Activated CD4-positive, alpha-beta T cell treated with anti-CD3 and anti-CD28 coated beads, Interleukin-10, Interleukin-2, amounts not matched to agents 100 ng/mL and 50 ng/mL, durations not matched to agents 16 hours and 8 hours (primary cell): ENCODE measurements at places on chromosomes 12 and 14.
A peak's percentile ranks its signal among the peaks of the same experiment; 100 is the strongest.

- DNase-seq: no peak
Measured at GRCh38 chr12:128709660-128710059, 114.1 kb downstream of the SLC15A4 start.

DNA sequence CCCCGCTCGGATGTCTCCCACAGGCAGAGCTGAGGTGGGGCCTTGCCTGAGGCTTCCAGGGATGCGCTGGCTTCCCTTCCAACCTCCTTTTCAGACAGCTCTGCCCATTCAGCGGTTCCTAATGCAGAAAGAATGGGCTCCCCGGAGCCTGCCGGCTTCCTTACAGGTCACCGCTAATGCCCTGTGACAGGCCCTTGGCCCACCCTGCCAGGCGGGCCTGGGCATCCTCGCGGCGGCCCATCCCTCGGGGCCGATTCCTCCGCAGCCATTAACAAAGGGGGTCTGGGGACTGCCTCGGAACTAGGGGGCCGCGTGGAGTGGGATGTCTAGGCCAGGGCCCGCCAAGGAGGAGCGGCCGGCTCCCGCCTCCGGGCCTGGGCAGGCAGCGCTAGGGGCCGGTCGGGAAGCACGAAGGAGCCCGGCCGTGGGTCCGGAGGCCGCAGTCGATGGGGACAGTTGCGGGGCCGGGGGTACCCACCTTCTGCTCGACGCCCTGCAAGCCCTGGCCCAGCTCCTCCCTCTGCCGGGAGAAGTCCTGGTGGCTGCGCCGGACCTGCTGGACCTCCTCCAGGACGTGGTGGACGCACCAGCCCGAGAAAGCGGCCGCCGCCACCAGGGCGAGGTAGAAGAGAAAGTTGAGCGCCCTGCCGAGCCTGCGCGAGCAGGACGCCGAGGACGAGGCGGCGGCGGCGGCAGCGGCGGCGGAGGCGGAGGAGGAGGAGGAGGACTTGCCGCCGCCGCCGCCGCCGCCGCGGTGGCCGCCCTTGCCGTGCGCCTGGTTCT is 738 bp downstream of the CKAP4 start:
- peak; percentile 45 for DNase-seq

GRCh38 chr12:107779077-107779831 is 4.8 kb downstream of the ASCL4 start:
- no peak for DNase-seq

DNA sequence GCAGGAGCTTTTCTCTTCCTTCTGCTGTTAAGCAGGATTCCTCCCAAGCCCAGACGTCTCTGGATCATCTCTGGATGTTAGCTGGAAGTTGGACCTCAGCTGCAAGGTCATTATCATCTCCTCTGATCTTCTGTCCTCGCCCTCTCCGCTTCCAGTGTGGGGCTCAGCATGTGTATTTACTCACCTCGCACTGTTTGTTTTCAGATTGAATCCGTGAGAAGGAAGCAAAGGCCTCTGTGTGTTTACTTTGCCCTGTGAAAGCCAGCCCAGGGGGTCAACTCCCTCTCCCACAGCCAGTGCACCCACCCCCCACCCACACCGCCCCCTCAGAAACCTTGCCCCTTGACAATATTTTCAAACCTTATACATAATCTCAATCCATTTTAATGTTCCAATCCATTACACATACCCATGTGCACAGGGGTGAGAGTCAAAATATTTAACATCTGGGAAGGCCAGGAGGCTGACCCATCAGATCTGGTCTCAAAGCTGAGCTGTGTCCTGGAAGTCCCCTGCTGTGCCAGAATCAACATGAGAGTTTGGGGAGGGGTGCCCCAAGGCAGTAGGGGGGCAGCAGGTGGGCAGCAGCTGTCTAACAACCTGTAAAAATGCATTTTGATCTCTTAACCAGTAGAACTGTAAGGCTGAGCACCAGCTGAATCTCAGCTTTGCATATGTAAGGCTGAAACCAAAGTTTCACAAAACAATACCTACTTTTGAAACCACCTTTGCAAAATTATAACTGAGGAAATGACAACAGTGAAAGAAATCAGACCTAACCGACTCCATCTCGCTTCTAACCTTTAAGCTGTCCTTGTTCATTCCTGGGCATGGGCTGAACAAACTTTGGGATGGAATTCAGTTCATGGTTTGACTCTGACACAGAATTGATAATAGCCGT is 157.9 kb downstream of the ZNF664 start:
- no peak for DNase-seq

DNA sequence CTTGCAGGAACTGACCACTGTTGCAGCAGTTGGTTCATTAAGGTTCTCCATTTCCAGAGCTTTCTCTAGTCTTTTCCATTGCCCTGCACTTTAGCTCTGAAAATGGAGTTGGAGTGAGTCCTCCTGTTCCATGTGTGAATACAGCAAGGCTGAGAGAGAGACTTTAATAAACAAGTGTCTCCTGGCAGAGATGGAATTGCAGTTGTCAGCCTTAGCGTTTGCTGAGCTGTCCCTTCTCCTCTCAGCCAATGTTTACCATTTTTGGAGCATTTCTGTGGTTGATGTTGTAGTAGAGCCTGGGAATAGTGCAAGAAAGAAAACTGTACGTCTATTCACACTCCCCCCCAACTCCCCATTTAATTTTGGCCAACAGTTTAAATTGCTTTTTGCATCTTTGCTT is 7.5 kb upstream of the MANSC4 start:
- DNase-seq: no peak

DNA sequence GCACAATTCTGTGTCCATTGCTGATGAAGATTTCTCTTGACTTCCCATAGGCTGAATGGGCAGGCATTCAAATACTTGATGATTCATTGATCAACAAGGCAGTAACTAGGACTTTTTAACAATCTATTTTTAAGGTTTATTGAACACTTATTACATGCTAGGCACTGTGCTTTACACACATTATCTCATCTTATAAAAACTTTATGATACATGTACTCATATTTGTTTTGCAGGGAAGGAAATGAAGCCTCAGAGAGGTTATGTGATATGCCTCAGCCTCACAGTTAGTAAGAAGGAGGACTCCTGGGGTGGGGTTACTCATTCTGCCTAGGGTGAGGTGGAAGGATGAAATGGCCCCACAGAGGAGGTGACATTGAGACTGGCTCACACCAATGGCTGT is 12.9 kb upstream of the EMP1 start:
- peak; percentile 58 for DNase-seq

- DNase-seq: peak; percentile 69
Measured at GRCh38 chr14:54700717-54701116, 133.8 kb downstream of the SAMD4A start.

GRCh38 chr14:40447017-40447416 is 1014.8 kb upstream of the FBXO33 start:
- DNase-seq: no peak

DNA sequence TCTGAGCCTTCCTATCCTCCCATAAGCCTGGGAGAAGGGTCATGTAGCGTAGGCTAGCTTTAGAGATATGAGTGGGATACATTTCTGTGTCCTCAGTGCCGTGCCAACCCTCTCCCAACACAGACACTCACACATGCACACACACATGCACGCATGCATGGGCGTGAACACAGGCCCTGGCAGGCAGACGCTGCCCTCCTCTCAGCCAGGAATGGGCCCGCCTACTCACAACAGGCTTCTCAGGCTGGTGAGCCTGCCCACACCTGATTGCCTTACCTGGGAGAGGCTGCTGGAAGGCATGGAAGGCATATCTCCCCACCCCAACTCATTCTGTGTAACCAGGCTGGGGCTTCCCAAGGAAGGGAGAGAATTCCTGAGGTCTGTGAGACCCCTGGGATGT is 12.8 kb upstream of the ACVR1B start:
- DNase-seq: no peak

GRCh38 chr14:95226801-95227200 is 69.5 kb upstream of the DICER1 start:
- DNase-seq: no peak

DNA sequence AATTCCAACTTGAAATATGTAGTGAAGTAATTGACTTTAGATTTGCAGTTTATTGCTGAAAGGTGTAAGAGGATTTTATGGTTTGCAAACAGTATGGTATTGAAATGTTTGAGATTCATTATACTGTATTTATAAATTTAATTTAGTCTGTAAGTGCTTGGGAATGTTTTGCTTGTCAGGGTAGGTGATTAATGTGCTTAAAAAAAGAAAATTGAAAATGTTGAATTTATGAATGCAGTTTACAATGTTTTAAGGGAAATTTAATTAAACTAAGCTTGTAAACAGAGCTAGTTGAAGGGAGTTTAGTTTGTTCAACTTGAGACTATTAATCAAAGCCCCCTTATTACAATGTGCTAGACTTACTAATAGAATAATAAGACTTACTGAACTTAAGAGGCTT is 18.0 kb upstream of the CRY1 start:
- no peak for DNase-seq

- DNase-seq: no peak
Measured at GRCh38 chr12:69843608-69844007, 18.6 kb downstream of the MYRFL start.

DNA sequence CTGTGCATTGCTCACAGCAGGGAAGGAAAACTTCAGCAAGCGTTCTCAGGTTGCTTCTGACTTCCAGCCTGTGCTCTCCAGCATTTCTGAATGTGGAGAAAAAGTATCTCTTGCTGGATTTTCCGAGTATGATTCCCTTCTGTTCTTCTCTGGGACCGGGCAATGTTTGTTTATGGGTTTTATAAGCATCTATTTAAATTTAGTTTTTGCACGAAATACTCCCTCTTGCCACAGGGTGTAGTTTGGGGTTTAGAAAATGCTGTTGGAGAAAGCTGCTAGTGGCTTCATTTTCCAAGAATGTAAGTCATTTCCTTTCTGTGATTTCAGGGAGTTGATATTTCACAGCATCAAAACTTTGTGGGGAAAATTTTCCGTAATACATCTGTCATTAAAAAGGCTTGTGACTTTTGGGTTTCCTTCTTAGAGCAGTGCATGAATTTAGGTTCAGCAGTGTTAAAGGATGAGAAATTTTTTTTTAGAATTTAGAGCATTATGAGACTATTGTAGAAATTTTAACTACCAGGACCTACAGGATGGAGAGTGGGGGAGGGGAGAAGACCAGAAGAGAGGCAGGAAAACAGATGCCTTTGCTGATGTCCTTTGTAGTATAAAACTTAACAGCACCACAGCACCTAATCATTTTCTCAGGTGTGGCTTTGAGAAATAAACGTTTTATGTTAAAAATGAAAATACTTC is 1.5 kb downstream of the FRMD6 start:
- DNase-seq: peak; percentile 50

DNA sequence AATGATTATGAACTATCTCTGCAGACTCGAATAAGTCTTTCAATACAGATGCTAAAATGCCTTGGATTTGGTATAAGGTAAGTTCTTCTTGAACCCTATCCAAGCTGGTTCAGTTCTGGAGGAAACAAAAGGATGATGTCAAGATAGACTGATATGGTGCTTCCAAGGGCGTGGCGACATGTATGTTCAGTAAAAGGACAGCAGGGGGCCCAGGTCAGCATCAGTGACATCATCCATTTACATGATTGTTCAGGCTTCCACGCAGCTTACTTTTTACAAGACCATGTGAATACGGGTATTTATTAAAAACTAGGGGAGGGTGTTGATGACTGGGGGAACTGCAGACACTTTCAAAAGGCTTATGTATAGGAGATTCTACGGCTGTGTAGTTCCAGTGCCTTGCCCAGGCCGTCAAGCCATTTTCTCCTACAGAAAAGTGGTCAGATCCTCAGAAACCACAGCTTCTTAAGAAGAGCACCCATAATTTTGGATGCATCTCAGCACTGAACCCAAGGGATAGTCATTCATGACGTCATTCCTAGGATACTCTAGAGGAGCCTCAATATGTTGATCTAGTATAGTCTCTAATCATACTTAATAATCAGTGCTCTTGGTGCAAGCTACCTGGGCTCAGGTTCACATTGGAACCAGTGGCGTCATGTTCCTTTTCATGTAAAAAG is 527.7 kb downstream of the FUT8 start:
- peak; percentile 22 for DNase-seq

DNA sequence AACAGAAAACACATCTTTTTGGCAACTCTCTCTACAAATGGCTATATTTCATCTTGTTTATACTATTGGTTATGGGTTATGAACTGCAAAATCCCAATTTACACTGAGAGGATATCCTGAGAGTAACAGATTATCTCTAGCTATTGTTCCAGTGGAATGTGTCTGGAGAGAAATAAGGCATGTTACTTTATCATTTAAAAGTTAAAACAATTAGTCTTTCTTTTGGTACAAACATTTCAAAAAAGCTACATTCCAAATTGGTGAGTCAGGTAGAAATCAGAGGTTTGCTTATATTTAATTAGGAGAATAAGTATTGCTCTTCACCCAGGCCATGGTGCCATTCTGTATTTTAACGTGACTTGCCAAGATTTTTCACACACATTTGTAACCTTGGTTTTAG is 411.6 kb downstream of the CCER1 start:
- DNase-seq: no peak

DNA sequence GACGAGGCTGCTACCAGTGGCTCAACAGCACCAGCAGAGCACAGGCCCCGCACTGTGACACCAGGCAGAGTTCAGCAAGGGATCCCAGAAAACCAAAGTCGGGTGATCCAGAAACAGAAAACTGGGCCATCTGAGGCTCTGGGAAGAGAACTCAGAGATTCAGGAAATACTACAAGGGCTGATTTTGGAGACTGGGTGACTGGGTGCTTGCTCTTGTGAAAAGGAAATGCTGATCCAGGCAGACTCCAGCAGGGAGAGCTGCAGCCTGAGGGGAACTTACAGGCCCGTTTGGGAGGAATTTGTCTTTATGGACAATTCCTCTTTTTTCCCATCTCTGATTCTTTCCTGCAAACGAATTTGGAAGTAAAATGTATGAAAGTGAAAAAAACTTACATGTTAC is 28.2 kb downstream of the FOXN3 start:
- DNase-seq: no peak

- DNase-seq: peak; percentile 37
Measured at GRCh38 chr12:23204933-23205778, 580.2 kb downstream of the ETNK1 start.

DNA sequence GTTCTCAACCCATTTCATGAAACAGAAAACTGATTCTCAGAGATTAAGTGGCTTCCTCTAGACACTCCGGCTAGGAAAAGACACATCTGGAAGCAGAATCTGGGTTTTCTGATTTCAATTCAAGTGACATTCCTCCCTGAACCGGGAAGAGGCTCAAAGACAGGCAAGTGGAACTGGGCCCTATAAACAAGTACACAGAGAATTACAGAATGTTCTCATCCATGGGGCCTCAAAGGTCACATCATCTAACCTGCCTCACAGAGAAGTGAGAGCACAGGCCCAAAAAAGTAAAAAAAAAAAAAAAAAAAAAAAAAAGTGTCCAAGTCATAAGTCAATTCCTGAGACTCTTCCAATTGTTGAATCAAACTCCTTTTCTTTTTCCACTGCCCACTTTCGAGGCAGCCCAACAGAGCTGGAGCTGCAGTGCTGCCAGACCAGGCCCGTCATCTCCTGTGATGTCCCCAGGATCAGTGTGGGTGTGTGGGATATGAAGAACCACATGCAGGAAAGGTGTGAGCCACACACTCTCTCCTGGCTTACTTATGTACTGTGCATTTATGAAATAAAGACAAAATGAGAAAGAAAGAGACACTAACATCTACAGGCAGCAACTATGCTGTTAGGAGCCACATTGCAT is 2.8 kb upstream of the KRT1 start:
- no peak for DNase-seq

- DNase-seq: peak; percentile 30
Measured at GRCh38 chr14:101965770-101966722, 1.7 kb downstream of the DYNC1H1 start.

- no peak for DNase-seq
Measured at GRCh38 chr12:12717586-12718380, 615 bp downstream of the CDKN1B start.

- no peak for DNase-seq
Measured at GRCh38 chr12:107736914-107737313, 24.0 kb downstream of the PRDM4 start.
